ENCODE measurements at places on chromosomes 7 and 10.

DNA sequence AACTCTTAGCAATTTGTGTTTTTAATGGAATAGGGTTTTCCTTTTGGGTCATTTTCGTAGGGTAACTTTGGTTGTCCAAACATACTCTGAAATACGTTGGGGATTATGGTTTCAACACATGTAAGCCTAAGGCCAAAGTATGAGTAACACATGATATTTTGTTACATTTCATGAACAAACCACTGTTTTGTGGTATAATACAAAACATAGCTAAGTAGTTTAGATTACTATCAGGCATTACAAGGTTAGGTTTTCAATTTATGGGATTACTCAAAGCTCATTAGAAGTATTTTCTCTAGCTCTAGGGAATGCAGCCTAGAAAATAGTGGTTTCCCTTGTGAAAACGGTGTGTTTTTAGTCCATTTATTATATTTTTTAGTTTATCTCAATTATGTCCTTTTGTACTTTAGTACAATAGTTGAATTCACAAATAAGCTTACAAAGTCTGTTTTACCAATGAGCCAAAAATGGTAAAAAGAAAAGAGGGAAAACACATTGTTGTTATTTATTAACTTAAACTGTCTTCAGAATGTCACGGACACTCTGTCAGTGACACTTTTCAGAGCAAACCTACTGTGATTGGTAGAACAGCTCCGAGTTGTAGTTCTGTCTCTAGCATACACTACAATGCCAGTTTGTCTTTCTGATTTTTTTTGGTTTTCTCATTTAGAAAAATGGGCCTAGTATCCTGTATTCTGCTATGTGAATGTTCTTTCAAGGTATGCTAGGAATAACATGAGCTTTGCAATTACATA lies 473.7 kb downstream of the SUGCT start:
- DNase-seq = no peak

DNA sequence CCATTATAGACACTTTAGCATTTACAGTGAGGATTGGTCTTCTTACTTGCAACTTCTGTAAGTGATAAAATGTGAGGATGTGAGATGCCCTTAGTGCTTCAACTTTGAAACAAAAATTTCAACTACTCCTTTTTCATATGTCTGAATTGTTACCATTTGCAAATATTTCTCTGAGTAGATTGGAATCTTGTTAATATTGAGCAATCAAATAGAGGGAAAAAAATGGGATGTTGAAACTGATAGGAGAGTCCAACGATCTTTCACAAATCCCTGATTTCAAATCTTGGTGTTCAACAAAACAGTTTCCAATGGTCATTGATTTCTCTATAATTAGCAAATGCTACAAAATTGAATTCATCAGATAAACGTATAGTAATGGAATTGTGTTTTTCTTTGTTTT lies 5.5 kb upstream of the SNX10 start:
- DNase-seq = no peak

GRCh38 chr10:24992512-24993133 lies 23.3 kb downstream of the ENKUR start:
- DNase-seq = no peak

- no peak for DNase-seq
Measured at GRCh38 chr7:152663148-152663740, 12.7 kb downstream of the XRCC2 start.

DNA sequence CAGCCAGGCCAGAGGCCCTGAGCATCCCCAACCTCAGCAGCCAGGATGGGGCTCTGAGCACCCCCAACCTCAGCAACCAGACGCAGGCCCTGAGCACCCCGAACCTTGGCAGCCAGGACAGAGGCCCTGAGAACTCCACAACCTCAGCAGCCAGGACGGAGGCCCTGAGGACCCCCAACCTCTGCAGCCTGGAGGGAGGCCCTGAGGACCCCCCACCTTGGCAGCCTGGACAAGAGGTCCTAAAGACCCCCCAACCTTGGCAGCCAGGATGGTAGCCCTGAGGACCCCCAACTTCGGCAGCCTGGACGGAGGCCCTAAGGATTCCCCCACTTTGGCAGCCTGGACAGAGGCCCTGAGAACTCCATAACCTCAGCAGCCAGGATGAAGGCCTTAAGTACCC lies 17.0 kb downstream of the RRP12 start:
- DNase-seq = no peak

DNA sequence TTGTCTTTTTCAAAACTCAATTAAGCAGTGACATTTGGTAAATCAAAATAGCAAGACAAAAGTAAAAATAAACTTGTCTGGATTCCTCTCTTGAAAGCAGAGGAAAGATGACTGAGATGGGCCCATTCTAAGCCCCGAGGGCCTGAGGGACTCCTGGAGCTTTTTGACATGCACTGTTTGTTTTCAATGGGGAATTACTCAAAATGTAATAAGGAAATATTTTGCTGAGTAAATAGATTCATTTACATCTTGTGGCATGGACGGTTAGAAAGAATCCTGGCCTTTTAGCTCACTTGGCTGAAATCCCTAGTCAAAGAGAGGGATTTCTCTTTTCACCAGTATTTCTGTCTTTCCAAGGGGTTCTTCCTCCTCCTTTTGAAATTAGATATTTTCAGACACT lies 108.0 kb downstream of the MKX start:
- DNase-seq = no peak

DNA sequence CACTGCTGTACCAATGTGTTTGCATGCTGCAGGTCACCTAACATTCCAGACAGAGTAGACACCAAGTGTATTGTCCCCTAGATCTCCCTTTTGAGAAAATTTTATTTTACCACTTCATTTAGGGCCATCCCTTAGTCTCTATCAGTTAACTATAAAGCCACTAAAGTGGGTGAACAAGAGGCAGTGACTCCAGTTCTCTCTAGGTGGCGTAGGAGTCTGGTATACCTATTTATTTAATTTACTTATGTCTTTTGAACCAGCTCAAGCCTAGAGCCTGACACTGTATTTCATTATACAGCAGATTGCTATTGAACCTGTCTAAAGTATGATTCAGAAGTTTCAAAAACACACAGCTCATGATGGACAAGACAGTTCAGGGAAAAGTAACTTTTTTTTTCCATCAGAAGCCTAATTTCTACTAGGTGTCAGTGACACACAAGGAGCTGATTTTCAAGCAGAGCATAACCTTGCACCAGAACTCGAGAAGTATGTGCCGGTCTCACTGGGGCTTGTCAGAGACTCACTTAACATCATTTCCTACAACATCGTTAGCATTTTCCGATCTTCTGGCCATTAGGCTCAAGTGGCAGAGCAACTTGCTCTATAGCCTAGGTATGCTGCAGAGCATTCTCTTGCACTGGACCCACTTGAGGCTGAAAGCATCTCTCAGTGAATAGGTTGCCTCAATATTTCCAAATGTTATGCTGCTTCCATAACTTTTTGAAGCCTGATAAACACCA lies 175.4 kb downstream of the CDC14C start:
- no peak for DNase-seq

GRCh38 chr7:158810846-158811245 lies 18.5 kb downstream of the ESYT2 start:
- DNase-seq = no peak

DNA sequence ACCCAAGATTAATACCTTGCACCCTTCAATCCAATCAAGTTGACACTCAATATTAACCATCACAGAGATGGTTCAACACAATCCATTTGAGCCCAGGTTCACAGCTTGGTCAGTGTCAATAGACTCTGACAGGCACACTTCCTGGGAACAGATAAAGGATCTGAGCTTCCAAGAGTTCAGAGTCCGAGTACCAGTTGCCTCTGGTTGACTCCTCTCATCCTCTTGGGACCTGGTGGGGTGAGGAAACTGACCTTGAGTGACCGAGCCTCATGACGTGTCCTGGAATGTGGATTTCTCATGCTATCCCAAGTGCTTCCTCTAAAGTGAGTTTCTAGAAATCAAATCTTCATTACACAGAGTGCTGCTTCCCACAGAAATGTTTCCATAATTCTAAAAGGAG lies 162.0 kb downstream of the CYP26A1 start:
- no peak for DNase-seq

GRCh38 chr7:93530701-93531100 lies 43.8 kb downstream of the CALCR start:
- DNase-seq = no peak

DNA sequence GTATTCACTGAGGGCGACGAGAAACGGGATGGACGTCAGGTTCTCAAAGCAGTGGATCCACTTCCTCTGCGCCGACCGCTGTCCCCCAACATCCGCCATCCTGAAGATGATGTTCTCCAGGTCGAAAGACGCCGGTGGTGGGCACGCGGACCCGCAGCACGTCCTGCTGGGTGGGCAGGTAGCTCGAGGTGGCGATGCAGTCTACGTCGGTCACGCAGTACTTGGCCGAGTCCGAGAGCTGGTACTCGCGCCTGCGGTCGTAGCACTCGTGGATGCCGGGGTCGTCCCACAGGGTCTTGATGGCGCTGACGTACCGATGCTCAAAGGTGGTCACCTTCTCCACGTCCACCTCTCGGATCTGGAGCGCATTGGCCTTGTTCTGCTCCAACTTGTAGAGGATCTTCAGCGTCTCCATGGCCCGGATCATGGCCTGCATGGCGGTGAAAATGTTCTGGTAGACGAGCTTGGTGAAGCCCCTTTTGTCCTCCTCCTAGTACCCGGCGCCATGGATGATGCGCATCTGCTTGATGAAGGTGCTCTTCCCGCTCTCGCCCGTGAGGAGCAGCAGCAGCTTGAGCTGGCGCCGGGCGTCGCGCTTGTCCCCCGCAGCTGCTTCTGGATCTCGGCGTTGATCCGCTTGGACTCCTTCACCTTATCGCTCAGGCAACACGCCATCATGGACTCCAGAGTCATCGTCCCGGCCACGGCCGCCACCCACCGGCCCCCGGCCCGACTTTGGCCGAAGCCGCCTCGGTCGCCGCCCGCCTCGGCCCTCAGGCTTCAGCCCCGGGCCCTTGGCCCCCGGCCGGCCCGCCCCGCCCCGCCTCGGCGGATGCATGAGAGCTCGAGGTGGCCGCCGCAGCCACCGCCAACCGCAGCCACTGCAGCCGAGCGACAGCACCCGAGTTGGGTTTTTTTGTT lies 122.9 kb upstream of the KCTD7 start:
- DNase-seq = no peak

DNA sequence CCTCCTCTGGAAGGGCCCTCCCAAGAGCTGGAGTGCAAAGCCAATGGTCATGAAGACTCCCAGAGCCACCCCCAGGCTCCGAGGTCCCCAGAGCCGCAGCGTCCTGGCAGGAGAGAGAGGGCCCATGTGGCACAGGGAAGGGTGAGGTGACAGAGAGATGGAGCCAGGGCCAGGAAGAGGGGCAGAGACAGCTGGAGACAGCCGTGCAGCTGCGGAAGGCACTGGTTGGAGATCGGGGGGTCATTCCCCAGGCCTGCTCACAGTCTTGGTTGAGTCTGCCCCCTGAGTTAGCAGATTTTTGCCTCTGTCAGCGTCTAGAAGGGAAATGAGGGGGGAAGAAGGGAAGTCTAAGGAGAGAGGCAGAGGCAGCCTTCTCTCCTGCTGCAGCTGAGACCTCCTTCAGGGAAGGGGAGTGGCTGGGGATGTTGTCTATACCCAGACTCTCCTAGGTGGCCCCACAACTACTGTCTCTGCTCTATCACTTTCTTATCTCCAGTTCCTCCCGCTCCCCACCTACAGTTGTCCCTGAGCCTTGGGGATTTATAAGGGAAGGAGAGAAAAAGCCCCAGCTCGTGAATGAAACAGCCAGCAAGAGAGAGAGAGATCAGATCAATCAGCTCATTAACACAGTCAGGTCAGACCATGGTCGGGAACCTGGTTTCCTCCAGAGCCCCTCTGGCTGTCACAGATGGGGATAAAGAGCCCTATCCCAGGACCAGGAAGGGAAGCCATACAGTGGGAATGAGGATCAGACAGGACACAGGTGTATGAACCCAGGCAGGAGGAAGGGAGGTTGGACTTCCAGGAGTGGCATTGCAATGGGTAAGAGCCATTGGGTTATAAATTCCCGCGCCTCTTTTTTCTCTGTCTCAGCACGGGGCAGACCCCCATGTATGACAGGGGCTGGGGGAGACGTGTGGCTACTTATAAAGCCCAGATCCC lies 1.2 kb downstream of the GAL3ST4 start:
- DNase-seq = no peak

- DNase-seq = no peak
Measured at GRCh38 chr10:1448252-1448930, 288.9 kb downstream of the ADARB2 start.

DNA sequence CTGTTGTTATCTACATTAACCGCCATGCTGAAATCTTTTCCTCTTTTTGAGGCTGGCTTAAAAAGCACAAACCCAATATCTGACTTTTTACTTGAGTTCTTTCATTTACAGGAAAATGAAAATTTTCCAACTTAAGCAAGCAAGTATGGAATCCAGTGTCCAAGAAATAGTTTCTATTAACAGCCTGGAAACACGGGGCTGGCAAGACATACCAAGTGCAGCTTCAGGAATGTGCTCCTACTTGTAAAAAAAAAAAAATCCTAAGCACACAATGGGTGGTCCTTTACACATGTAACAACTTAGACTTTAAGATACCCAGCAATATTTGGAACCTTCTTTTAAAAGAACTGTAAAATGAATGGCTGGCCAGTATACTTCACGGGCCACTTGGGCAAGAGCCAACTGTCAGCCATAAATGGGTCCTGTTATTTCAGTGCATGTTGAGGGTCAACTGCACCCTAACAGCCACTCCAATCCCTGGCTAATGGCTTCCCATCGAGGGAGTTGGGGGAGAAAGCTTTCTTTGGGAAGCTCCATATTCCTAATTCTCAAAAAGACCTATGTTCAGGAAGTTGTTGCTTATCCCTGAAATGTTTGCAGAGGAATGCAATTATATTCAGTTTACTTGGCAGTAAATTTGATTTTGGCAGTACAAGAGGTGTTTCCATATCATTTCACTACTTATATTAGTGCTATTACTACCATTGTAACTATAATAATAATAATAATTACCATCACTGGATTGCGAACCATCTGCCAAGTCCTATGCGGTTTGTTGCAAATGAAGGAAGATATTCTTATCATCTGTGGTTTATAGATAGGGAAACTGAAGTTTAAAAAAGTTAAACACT lies 236.4 kb upstream of the TMEM72 start:
- no peak for DNase-seq

DNA sequence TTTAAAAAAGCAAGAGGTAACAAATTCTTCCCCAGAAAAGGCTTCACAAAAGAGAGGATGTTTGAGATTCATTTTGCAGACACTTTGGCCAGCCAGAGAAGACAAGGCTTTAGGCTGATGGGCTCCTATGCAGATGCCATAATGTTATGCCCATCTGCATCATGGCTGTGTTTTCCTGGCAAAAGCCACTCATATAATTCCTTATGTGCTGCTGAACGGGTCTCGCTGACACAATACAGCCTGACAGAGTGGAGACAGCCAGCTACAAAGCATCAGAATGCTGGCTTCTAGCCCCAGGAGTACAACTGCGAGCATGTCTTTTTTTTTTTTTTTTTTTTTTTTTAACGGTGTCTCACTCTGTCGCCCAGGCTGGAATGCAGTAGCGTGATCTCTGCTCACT lies 1157.4 kb upstream of the AUTS2 start:
- DNase-seq = no peak

DNA sequence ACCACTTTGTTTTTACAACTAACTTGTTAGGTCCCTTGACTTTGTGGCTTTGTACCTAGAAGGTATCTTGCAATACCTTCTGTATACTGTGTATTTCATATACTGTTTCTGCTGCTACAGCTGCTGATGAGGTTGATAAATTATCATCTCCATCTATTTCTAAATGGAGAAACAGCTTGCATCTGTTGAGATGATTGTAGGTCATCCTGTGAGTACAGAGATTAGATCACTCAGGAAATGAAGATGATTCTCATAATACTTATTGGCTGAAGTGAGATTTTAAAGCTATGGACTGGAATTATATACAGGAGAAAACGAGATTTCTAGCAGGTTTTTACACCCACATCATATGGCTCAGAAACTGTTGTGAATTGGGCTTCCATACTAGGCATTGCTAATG lies 280.5 kb downstream of the KCND2 start:
- no peak for DNase-seq

- no peak for DNase-seq
Measured at GRCh38 chr10:106338486-106338885, 826.0 kb downstream of the SORCS1 start.

Measured in suppressor macrophage treated with lipopolysaccharide for 1 hour (primary cell).